ENCODE measurements at places on chromosomes 12 and 14. TPM values are rescaled to one million over a fixed set of nuclear protein-coding genes. Genes with fewer than 3 reads are reported as not detected.

DNA sequence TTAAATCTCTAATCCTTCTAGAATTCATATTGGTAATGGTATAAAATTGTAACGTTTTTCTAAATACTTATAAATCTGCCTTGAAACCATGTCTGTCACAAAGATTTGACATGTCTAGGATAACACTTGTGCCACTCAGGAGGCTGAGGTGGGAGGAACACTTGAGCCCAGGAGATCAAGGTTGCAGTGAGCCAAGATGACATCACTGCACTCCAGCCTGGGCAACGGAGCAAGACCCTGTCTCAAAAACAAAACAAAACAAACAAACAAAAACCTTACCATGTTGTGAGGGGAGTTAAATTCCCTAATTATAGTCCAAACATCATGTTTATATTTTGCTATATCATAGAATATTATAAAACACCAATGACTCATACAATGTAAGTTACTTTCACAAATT lies 317.5 kb upstream of the SOX5 start:
- no peaks in the 10 kb centered on the region for H3K36me3 ChIP-seq
- DNase-seq, result no peak
- H3K27me3 ChIP-seq, result no peaks in the 10 kb centered on the region

Gene SLC2A3
- total RNA-seq, result not detected

Gene MARCHF9
- total RNA-seq, result 9.3 TPM

GRCh38 chr12:76863005-76863670 lies 15.7 kb downstream of the CSRP2 start:
- H3K27me3 ChIP-seq, result no peaks in the 10 kb centered on the region
- H3K27ac ChIP-seq, result no peak overlapping the region
- H3K4me1 ChIP-seq, result no peaks in the 10 kb centered on the region
- H3K36me3 ChIP-seq, result no peaks in the 10 kb centered on the region

All from PC-3 (cell line).